Activated CD8-positive, alpha-beta memory T cell treated with anti-CD3 and anti-CD28 coated beads for 1 hour (primary cell): ENCODE measurements at places on chromosomes 5 and 9.

DNA sequence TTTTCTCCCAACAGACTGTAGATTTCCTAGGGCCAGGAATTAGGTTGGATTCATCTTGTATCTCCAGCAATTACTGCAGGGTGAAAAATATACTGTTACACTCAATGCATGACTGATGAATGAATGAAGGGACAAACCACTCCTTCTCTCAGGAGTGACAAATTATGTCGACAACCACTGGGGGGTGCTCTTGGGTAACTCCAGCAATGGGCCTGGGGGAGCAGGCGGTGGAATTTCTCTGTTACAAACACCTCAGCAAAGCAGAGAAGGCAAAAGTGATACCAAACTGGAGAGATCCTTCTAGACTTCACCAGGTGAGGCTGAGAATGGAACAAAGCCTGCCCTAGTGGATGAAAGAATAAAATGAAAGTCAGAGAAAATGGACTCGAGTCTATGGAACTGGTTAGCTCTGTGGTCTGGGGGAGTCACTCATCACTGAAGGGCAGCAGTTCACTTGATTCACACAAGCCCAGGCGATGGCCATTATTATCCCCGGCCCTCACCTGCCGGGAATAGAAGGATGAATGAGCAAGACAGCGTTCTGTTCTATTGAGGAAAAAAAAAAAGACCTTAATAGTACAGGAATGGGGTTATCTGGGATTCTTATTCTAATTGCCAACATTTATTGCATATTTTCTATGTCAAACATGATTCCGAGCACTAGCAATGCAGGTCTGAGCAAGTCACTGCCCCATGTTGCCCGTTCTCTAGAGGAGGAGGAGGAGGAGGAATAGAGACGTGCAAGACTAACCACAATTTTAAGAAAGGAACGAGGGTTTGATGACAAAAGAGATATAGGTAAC, 341.1 kb downstream of the ASTN2 start:
- DNase-seq: no peak

GRCh38 chr5:139468421-139468931, 2.3 kb upstream of the SMIM33 start:
- DNase-seq: no peak

- DNase-seq: no peak
These were observed 120.1 kb upstream of the CCL21 start for GRCh38 chr9:34830068-34830467.

- no peak for DNase-seq
These were observed 196.3 kb upstream of the DAPK1 start for GRCh38 chr9:87301371-87301770.

DNA sequence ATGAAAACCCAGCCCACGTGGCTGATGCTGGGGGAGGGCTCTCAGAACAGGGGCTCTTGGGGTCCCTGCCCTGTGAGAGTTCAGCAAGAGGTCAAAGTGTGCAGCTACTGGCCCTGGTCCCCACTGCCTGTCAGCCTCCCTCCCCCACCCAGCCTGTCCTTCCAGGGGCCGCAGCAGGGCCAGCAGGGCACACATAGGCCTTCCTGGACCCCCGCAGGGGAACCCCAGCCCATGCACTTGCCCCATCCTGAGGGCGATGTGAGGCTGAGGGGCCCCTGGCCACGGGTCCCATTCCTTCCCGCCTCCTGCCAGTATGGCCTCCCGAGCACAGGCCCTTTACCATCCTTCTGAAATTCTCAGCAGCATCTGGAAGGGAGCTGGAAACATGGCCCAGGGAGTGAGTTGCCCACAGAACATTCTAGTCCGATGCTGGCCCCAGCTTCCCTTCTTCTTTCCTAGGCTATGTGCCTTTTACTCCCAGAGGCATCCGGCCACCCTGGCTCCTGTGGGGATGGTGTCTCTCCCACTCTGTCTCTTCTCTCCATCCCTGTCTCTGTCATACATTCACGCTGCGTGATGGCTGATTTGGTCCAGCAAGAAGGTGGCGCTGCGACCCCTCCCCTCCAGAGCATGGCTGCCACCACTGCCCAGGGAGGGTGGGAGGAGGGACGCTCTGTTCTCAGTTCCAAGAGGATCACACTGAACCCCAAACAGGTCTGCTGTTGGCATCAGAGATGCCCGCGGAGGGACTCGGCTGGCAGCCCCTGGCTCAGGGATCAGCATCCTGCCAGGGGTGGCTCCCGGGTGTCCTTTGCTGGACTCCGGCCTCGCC, 19.6 kb downstream of the MRPL36 start:
- no peak for DNase-seq
